Karpas-422 (cell line): ENCODE measurements at places on chromosomes 6 and 20. TPM values are rescaled to one million over a fixed set of nuclear protein-coding genes. Genes with fewer than 3 reads are reported as not detected.

IL17A gene
- not detected in 2 replicates for total RNA-seq

ELMO2 gene
- total RNA-seq = 68.1 and 91.4 TPM in 2 replicates

ZNF391 gene
- 0.47 and 1.5 TPM in 2 replicates for total RNA-seq

MAS1 gene
- not detected in 2 replicates for total RNA-seq

DNMT3B gene
- 0.63 and 1.0 TPM in 2 replicates for total RNA-seq

DNA sequence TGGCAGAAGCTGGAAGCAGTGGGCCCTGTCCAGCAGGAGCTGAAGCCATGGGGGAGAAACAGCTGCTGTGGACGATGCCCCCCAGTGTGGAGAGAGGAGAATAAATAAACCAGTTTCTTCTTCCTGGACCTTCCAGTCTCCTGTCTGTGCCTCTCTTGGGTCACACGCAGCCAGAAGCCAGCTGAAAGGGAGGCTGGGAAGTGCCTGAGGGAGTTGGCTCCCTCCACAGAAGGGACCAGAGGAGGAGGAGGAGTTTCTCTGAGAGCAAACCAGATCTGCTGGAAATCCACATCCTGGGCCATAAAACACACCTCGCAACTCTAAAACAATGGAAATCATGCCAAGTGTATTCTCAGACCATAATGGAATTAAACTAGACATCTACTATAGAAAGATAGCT is 577.0 kb downstream of the CDH26 start:
- H3K4me3 ChIP-seq = no peak overlapping the region
- no peak overlapping the region for H3K27ac ChIP-seq
- H3K4me1 ChIP-seq = no peaks in the 10 kb centered on the region
- no peaks in the 10 kb centered on the region for H3K36me3 ChIP-seq

DNA sequence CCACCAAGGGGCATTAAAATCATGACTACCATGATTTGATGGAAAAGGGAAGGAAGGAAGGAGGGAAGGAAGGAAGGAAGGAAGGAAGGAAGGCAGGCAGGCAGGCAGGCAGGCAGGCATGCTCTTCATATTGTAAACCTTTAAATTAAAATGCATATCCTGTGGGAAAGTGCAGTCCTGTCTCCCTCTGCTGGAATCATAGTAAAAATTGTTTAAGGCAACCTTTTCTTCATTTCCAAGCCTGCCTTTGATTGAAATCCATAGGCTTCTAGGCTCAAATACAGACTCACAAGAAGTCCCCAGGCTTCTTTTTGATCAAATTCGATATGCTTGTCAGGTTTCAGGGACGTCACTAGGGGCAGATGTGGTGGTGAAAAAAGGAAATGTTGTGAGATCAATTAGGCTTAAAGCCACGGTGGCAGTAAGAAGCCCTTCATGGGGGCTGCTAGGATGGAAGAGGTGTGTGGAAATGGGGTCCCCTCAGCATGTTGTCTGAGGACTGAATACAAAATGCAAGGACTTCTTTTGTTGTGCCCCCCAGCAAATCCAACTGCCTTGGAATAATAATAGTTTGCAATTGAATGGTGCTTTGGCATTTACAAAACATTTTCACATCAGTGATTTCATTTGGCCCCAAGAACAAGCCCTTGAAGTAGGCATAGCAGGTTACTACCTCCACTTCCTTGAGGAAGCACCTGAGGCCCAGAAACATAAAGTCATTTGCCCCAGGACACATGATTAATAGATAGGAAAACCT is 25.6 kb upstream of the GABRR1 start:
- no peak overlapping the region for H3K27ac ChIP-seq
- H3K27me3 ChIP-seq = no peaks in the 10 kb centered on the region
- peak; percentile 67 for DNase-seq
- no peaks in the 10 kb centered on the region for H3K36me3 ChIP-seq
- no peak overlapping the region for H3K4me3 ChIP-seq

- H3K4me3 ChIP-seq = no peak overlapping the region
- no peaks in the 10 kb centered on the region for H3K27me3 ChIP-seq
- peaks cover 34% of the 10 kb centered on the region for H3K36me3 ChIP-seq
- no peaks in the 10 kb centered on the region for H3K4me1 ChIP-seq
- no peak for DNase-seq
These were observed 31.9 kb downstream of the TTI1 start for GRCh38 chr20:38001173-38001875.

DNA sequence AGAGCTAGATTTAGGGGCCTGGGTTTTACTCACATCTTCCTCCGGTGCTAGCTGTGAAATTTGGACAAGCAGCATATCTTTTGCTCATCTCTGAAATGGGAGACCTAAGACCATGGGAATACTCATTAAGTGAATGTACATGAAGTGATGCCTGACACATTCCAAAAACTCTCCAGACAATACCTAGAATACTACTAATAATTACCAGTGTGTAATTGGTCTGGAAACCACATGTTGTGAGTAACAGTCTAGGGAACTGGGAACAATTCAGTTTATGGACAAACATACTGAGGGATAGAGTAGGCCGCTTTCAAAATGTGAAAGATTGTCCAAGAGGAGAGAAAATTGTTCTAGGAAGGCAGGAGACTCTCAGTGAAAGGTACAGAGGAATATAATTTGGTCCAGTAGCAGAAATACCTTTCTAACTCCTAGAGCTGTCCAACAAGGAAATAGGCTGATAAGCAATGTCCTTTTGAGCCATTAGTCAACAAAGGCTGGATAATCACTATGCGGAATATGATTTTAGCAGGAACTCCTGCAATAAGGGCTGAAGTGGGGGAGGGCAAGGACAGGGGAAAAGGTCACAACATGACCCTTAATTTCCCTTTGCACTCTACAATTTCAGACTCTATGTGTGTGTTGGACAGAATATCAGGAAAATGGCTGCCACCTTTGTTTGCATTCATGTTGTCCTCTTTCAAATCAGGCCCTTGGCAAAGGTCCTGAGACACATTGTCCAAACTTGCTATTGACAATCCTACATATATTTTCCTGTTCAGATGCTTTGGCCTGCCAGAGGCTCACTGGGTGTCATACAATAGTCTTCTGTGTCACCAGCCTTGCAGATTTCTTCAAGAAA is 315.4 kb downstream of the PLCB1 start:
- H3K27ac ChIP-seq = no peak overlapping the region
- no peaks in the 10 kb centered on the region for H3K4me1 ChIP-seq
- H3K4me3 ChIP-seq = no peak overlapping the region
- no peak for DNase-seq

DNA sequence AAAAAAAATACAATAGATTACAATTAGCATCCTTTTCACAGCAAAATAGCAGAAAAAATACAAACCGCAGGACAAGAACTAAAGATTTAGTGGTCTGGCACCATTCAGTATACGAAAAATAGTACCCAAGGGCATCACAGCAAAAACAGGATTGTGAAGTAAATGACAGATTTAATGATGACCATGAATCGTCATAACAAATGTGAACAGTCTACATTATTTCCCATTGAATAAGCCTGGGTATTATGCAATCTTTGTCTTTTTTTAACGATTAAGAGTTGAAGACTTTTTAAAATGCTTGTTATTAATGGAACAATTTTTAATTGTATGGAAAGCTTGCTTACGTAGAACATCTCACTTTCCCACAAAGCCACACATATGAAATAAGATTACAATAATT is 432.8 kb downstream of the PKHD1 start:
- no peak overlapping the region for H3K27ac ChIP-seq
- no peaks in the 10 kb centered on the region for H3K4me1 ChIP-seq
- H3K27me3 ChIP-seq = no peaks in the 10 kb centered on the region
- no peak overlapping the region for H3K4me3 ChIP-seq
- no peak for DNase-seq
- H3K36me3 ChIP-seq = no peaks in the 10 kb centered on the region

- no peak overlapping the region for H3K4me3 ChIP-seq
- H3K4me1 ChIP-seq = no peaks in the 10 kb centered on the region
- no peaks in the 10 kb centered on the region for H3K27me3 ChIP-seq
- H3K27ac ChIP-seq = no peak overlapping the region
- DNase-seq = no peak
These were observed 242.4 kb upstream of the MAP3K7 start for GRCh38 chr6:90829311-90829710.

DNA sequence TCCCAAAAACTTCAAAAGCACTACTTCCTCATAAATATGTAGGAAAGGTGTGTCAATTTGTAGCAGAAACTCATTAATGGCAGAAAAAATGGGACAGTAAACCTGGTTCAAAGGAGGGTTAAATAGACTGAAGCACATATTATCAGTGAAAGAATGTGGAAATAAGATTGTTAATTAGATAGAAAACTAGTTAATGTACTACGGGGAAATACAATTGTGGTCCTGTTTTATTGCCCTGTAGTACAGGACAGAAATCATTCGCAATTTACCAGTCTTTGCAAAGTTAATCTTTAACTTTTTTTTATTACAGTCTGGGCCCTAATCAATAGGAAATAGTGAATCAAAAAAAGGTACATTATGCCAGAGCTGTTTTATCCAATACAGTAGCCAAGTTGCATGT is 82.0 kb upstream of the PAK5 start:
- no peaks in the 10 kb centered on the region for H3K36me3 ChIP-seq
- no peak overlapping the region for H3K4me3 ChIP-seq
- no peak overlapping the region for H3K27ac ChIP-seq

- H3K4me3 ChIP-seq = peak overlapping the region; percentile 56
- H3K36me3 ChIP-seq = no peaks in the 10 kb centered on the region
- H3K27me3 ChIP-seq = no peaks in the 10 kb centered on the region
- peaks cover 53% of the 10 kb centered on the region for H3K4me1 ChIP-seq
- H3K27ac ChIP-seq = peak overlapping the region; percentile 90
These were observed 31.9 kb upstream of the TXLNB start for GRCh38 chr6:139323511-139324300.

- peaks cover 19% of the 10 kb centered on the region; the same call in 1 of the 2 replicates for H3K36me3 ChIP-seq
- DNase-seq = no peak
- H3K4me1 ChIP-seq = peaks cover 33% of the 10 kb centered on the region
- H3K4me3 ChIP-seq = peak overlapping the region; percentile 98
These were observed 466 bp upstream of the PSMB1 start for GRCh38 chr6:170553534-170554012.

DNA sequence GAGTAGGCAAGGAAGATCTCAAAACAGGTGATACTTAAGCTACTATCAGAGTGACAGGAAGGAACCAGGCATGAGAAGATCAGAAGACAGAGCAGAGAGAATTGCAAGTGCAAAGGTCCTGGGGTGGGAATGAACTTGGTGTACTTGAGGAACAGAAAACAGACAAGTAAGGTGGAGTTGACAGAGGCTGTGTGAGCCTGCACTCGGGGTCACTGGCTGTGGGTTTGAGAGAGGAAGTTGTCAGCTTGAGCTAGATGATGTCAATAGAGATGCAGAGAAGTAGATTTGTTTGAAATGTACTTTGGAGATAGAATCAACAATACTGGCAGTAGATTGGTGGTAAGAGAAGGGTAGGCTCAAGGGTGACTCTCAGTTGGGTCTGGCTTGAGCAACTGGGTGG is 209.5 kb downstream of the CLIC5 start:
- no peaks in the 10 kb centered on the region for H3K36me3 ChIP-seq
- no peak overlapping the region for H3K4me3 ChIP-seq
- H3K4me1 ChIP-seq = peaks cover 6% of the 10 kb centered on the region
- no peak overlapping the region for H3K27ac ChIP-seq

GRCh38 chr6:158057213-158057987 is 75.7 kb downstream of the SYNJ2 start:
- H3K4me3 ChIP-seq = no peak overlapping the region
- no peak for DNase-seq
- no peak overlapping the region for H3K27ac ChIP-seq
- H3K4me1 ChIP-seq = no peaks in the 10 kb centered on the region

DNA sequence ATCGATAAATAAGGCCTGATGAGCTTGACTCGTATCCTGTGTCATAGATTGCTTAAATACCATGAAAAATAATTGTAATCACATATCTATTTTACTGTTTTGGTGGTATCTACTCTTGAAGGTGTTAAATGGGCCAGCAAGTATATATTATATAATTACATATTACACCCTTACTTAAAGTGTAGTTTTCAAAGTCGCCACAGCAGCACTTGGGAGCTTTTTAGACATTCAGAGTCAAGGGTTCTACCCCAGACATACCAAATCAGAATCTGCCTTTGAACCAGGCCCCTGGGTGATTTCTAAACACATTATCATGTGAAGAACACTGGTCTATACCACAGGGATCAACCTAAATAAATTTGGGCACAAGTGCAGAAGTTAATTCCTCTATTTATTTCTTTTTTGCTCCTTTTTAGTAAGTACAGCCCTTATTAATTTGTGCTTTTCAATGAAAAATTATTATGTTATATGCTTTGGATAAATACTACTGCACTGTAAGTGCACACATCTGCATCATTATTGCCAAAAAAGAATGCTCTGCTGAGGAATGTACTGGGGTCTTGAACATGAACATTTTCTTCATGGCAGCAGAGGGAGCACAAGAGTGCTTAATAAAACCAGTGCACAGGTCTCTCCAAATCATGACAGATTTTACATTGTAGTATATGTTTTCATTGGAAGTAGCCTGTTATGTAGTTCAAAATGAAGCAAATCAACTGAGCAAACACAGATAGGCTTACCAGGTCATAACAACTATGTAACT is 3.1 kb upstream of the ATXN1 start:
- DNase-seq = peak; percentile 54
- H3K36me3 ChIP-seq = no peaks in the 10 kb centered on the region
- H3K4me1 ChIP-seq = peaks cover 38% of the 10 kb centered on the region
- no peak overlapping the region for H3K27ac ChIP-seq
- no peaks in the 10 kb centered on the region; the same call in none of the 2 replicates for H3K27me3 ChIP-seq

GRCh38 chr6:83911278-83911677 is 51.8 kb downstream of the CYB5R4 start:
- peaks cover 18% of the 10 kb centered on the region for H3K4me1 ChIP-seq
- H3K4me3 ChIP-seq = no peak overlapping the region
- DNase-seq = no peak
- no peaks in the 10 kb centered on the region for H3K36me3 ChIP-seq
- no peak overlapping the region for H3K27ac ChIP-seq

DNA sequence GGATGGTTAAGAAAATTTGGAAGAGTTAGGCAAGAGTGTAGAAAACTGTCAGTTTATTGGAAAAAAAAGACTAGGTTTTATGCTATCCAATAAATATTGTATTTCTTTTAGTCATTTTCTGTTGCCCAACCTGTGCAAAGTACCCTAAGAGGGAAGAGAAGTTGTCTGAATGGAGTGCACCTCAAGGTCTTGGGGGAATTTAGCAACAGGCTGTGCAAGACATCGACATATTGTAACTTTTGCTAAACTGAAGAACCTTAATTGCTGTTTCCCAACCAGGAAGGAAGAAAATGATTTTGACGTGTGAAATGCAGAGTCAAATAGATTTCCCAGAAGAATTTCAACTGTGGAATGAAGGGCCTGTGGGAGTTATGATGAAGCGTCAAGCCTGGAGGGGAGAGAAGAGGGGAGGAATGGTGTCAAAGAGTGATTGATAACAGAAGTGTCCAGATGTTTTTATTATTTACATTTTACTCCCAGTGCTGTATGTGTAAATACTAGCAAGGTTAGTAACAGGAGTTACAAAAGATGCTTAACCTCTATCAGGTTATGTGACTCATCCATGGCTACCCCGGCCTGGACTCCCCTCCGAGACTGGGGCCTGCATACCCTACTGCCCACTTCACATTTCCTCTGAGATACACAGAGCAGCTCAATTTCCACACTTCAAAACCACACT is 246.8 kb downstream of the MYLK4 start:
- no peaks in the 10 kb centered on the region for H3K27me3 ChIP-seq
- H3K4me1 ChIP-seq = no peaks in the 10 kb centered on the region
- H3K27ac ChIP-seq = no peak overlapping the region
- H3K4me3 ChIP-seq = no peak overlapping the region

- no peak overlapping the region for H3K4me3 ChIP-seq
- H3K36me3 ChIP-seq = no peaks in the 10 kb centered on the region
- H3K27ac ChIP-seq = no peak overlapping the region
- DNase-seq = peak; percentile 11
These were observed 70.5 kb upstream of the DUSP22 start for GRCh38 chr6:221531-222349.

GRCh38 chr6:53527249-53527765 is 17.6 kb downstream of the GCLC start:
- H3K36me3 ChIP-seq = no peaks in the 10 kb centered on the region
- no peaks in the 10 kb centered on the region for H3K4me1 ChIP-seq
- no peak overlapping the region for H3K4me3 ChIP-seq
- no peak overlapping the region for H3K27ac ChIP-seq
- no peak for DNase-seq
- H3K27me3 ChIP-seq = no peaks in the 10 kb centered on the region
